ENCODE measurements at places on chromosomes 5 and 9.

GRCh38 chr5:42467572-42467971, 44.3 kb downstream of the GHR start:
- DNase-seq, result no peak
- H3K4me1 ChIP-seq, result no peaks in the 10 kb centered on the region
- no peaks in the 10 kb centered on the region for H3K27me3 ChIP-seq
- H3K36me3 ChIP-seq, result no peaks in the 10 kb centered on the region

GRCh38 chr5:179975713-179976134, 68.0 kb upstream of the TBC1D9B start:
- H3K4me3 ChIP-seq, result no peak overlapping the region
- H3K27me3 ChIP-seq, result no peaks in the 10 kb centered on the region
- peaks cover 3% of the 10 kb centered on the region for H3K4me1 ChIP-seq
- no peak overlapping the region for H3K27ac ChIP-seq

DNA sequence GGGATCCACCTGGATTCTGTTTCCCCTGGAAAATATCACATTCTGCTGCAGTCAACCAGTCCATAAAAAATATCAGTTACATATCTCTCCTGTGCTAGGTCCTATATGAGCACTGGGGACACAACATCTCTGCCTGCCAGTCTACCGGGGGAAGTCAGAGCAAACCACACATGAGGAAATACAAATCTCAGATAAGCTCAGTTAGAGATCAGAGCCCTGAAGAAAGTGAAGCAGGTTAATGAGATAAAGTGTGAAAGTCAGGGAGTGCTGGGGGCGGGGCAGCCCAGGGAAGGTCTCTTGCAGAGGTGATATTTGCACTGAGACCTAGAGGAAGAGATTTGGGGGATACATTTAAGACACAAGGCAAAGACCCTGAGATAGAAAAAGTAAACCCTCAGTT, 67.8 kb upstream of the SLC1A1 start:
- no peak overlapping the region for H3K27ac ChIP-seq
- H3K27me3 ChIP-seq, result peaks cover 2% of the 10 kb centered on the region
- no peak for DNase-seq
- H3K4me3 ChIP-seq, result no peak overlapping the region
- no peaks in the 10 kb centered on the region for H3K36me3 ChIP-seq
- H3K4me1 ChIP-seq, result peaks cover 5% of the 10 kb centered on the region

DNA sequence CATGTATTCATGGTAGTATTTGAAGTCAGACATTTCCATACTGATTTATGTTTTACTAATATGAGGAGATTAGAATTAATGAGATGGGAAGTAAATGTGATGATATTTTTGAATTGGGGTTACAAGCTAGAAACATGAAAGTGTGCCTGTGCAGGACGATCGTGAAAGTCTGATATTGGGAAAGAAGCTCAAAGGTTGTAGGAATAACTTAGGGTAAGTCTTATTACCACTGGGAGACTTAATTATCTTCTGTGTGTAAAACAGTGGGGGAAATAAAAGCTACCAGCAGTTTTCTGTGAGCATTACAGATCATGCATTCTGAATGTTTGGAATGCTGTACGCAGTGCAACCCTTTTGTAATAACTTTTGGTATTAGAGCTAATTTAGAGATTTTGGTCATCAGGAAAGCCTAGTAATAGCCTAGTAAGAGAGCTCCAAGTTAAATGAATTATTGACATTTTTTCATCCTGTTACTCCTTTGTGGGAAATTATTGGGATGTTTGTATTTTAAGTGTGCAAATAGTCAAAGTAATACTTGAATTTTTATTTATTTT, 153.9 kb downstream of the PCSK5 start:
- no peaks in the 10 kb centered on the region for H3K27me3 ChIP-seq
- no peak for DNase-seq
- no peaks in the 10 kb centered on the region for H3K36me3 ChIP-seq
- peaks cover 2% of the 10 kb centered on the region for H3K4me1 ChIP-seq
- no peak overlapping the region for H3K4me3 ChIP-seq
- no peak overlapping the region for H3K27ac ChIP-seq

DNA sequence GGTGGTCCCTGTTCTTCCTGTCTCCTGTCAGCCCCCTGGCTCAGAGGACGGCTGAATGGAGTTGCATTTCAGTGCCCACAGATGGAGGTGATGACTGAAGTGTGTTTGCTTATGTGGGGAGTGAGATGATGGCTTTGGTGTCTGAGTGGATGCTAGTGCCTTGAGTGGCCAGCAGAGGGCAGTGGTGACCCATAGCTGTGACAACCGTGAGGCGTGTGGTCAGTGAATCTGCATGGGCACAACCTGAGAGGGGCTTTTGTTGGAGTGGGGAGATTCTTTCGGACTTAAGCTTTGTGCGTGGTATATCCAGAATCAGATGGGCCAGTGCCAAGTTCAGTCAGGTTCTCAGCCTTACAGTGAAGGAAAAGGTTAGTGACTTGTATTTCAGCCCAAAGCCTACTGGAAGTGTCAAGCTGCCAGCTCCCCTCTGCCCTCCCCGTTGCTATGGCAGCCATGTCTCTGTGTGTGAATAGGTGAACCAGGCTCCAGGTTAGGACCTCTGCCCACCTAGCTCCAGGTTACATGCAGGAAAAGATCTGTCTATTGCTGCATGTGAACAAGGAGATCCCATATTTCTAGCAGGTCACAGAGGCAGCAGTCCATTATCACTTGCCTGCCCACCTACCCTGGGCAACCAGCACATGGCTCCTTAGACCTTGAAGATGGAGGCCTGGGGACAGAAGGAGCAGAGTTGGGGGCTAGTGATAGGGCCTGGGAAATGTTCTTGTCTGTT, 14.7 kb upstream of the CXXC5 start:
- DNase-seq, result no peak
- H3K36me3 ChIP-seq, result peaks cover 22% of the 10 kb centered on the region
- H3K27me3 ChIP-seq, result no peaks in the 10 kb centered on the region

GRCh38 chr5:88984040-88984439, 101.1 kb upstream of the MEF2C start:
- H3K36me3 ChIP-seq, result no peaks in the 10 kb centered on the region
- DNase-seq, result no peak
- H3K27ac ChIP-seq, result no peak overlapping the region
- no peaks in the 10 kb centered on the region for H3K27me3 ChIP-seq
- H3K4me3 ChIP-seq, result no peak overlapping the region

DNA sequence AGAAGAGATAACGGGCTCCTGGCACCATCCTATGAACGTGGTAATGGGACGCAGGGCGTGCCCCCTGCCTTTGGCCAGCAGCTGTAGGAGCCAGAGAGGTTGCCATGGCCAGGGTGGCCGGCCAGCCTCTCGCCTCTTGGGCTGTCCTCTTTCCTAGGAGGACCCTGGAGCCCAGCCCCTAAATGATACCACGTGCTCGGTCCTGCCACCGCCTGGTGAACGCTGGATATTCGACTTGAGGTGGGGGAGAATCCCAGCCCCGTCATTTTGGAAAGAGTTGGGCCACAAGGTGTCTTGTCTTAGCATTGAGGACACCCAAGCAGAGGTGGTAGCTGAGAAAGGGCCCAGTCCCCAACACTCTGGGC, 391 bp upstream of the NRG2 start:
- H3K4me1 ChIP-seq, result peaks cover 11% of the 10 kb centered on the region
- H3K27me3 ChIP-seq, result peaks cover 45% of the 10 kb centered on the region
- no peak for DNase-seq
- no peak overlapping the region for H3K27ac ChIP-seq

GRCh38 chr9:89685698-89686097, 80.9 kb downstream of the GADD45G start:
- H3K27me3 ChIP-seq, result no peaks in the 10 kb centered on the region
- H3K4me3 ChIP-seq, result no peak overlapping the region
- no peak overlapping the region for H3K27ac ChIP-seq
- H3K4me1 ChIP-seq, result no peaks in the 10 kb centered on the region

GRCh38 chr9:29060041-29060440, 1486.8 kb upstream of the C9orf72 start:
- DNase-seq, result no peak
- H3K4me3 ChIP-seq, result no peak overlapping the region
- no peaks in the 10 kb centered on the region for H3K36me3 ChIP-seq

DNA sequence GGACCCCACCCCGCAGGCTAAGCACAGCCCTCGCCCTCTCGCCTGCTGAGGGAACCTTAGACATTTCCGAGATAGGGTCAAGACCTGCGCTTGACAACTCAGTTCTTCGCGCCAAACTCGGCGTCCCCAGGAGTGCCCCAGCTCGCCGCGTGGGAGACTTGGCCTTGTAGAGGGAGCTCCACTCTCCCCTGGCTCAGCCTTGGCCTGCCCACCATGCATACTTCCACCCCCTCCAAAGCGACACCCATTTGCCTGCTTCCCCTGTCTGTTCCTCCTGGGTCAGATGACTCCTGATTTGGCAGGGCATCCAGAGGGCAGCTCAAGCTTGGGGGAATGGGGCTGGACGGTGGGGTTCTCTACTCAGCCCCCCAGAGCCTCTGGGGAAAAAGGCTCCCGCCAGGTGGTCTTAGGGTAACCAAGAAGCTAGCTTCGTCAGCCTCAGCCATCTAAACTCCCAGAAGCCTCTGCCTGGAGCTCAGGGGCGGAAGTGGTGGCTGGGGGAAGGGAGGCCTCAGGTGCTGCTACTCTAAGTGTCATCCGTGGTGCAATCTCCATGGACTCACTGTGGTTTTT, 560 bp downstream of the DOCK2 start:
- no peaks in the 10 kb centered on the region for H3K27me3 ChIP-seq
- H3K4me3 ChIP-seq, result peak overlapping the region; percentile 65
- H3K4me1 ChIP-seq, result peaks cover 19% of the 10 kb centered on the region
